ENCODE measurements at places on chromosomes 11 and 22.

- no peak for DNase-seq
Measured at GRCh38 chr11:58525037-58525614, 17.2 kb upstream of the OR5B21 start.

GRCh38 chr11:126194121-126194543 is 17.3 kb downstream of the RPUSD4 start:
- DNase-seq = no peak

DNA sequence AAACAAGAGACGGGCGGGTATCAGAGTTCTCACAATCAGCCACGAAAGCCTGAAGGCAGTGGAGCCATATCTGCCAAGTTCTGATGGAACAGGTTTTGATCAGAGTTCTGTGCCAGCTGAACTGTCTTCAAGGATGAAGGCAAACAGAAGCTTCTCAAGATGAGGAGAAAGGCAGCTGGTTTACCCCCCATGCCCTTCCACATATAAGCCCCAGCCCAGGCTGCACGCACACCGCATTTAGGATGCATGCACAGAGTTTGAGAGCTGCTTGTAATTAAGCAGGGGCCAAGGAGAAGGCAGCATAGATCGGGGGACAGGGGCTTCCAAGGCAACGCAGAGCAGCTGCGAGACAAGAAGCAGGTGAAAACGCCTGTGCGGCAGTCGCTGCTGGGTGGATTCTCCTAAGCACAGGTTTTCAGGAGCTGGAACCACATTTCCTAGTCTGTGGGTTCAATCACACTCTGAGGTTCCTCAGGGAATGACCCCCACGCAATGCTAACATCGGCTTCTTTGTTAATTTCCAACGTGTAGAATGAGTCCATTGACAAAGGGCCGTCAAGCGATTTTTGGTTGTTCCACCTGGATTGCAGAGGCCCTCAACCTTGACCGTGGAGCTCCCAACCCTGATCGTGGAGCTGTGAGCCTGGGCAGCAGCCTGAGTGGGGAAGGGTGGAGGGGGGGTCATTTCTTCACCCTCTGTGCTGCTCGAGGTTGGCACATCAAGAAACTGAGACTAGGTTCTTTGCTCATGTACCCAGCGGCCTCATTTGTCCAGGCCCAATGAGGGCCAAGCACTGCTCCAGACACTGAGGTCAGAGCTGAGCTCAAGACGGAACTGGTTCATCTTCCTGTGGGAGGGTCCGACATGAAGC is 81.7 kb upstream of the SHISAL1 start:
- DNase-seq = no peak

GRCh38 chr22:36021606-36022153 is 6.9 kb downstream of the RBFOX2 start:
- DNase-seq = no peak

DNA sequence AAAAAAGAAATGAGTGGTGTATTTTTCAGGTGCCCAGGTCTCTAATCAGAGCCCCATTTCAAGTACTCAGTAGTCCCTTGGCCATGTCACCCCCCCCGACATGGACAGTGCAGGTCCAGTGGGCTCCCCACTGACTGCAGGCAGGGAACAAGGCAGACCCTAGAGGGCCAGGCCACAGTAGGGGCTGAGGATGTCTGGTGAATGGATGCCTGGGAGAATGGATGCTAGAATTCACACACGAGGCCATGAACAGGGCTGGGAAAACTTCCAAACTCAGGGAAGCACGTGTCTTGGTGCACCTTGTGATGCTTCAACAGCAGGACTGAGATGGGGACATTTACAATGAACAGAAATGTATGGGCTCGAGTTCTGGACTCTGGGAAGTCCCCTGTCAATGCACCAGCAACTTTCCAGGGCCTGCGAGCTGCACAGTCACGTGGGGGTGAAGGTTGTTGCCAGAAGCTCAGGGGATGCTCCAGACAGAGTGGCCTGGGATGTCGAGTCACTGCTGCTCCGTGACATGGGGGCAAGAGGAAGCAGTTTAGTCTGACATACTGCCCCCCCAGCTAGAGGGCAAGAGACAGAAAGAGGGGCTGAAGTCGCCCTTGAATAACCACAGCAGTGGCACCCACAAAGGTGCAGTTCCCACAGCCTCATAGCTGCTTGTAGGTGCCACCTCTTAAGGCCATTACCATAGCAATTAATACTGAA is 3.1 kb downstream of the APOBEC3G start:
- DNase-seq = no peak

GRCh38 chr11:34218067-34218466 is 112.6 kb downstream of the NAT10 start:
- DNase-seq = no peak

DNA sequence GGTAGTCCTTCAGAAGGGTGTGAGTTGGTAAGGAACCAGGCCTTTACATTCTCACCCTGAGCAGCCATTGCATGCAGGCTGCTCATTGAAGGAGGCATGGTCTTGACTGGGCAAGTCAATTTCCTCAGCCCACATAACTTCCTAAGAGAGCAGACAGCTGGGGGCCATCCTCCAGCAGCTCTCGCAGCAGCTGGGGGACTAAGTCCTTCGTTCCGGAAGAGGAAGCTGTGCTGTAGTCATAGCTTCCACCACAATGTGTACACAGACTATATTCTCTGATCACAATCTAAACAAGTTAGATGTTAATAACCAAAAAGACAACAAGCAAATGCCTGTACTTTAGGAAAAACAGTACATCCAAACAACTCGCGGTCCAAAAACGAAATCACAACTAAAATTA is 30.1 kb upstream of the MPPED1 start:
- DNase-seq = no peak

DNA sequence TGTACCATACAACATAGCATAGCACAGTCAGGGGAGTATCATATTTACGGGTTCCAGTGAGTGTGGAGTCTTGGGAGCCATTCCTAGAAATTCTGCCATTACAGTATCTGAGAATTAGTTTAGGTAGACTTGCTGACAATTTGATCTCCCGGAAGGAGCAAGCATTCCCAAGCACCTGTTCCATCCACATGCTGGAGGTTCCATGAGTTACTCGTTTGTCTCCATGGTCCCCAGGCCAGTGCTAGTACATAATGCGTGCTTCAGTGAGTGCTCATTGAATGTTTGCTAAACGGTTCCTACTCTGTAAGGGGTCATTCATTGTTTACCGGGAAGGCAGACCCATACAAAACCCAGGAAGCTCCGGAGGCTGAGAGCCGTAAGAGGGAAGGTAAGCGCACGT is 27.4 kb upstream of the MYOD1 start:
- DNase-seq = no peak

- no peak for DNase-seq
Measured at GRCh38 chr22:32951807-32952153, 106.4 kb downstream of the SYN3 start.

DNA sequence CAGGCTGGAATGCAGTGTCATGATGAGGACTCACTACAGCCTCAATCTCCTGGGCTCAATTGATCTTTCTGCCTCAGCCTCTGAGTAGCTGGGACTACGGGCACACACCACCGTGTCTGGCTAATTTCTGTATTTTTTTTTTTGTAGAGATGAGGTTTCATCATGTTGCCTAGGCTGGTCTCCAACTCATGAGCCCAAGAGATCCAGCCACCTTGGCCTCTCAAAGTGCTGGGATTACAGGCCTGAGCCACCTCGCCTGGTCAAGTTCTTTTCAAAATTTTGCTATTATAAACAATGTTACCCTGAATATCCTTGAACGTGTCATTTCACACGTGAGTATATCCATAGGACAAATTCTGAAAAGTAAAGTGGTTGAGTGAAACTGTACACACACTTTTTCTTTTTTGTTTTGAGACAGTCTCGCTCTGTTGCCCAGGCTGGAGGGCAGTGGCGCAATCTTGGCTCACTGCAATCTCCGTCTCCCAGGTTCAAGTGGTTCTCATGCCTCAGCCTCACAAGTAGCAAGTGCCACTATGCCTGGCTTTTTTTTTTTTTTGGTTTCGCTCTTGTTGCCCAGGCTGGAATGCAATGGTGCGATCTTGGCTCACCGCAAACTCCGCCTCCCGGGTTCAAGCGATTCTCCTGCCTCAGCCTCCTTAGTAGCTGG is 21.6 kb upstream of the EP300 start:
- no peak for DNase-seq

DNA sequence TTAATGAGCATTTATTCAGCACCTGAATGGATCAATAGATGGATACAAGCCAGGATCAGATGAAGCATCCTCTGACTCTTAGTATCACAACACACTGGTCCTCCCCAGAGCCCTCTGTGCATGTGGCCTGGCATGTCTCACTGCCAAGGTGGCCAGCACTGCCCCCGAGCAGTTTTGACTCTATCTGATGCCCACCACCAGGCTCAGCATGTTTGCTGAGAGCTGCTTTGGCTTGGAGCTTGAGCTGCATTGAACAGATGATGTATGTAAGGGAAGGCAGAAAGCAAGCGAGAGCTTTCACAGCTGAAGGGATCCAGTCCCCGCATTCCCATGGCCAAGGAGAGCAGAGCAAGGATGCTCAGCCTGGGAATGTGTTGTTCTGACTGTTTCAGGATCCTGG is 320.3 kb downstream of the BUD13 start:
- no peak for DNase-seq

DNA sequence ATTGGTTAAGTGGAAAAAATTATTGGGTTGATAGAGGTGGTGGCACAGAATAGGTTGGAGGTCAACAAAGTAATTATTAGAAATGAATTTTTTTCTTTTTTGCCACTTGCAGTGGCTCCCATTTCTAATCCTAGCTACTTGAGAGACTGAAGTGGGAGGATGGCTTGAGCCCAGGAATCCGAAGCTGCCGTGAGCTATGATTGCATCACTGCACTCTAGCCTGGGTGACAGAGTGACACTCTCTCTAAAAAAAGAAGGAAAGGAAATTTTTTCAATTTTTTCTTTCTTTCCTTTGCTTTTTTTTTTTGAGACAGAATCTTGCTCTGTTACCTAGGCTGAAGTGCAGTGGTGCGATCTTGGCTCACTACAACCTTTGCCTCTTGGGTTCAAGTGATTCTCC is 2.2 kb upstream of the BCO2 start:
- DNase-seq = no peak

- no peak for DNase-seq
Measured at GRCh38 chr11:69166218-69167115, 10.7 kb downstream of the SMIM38 start.

DNA sequence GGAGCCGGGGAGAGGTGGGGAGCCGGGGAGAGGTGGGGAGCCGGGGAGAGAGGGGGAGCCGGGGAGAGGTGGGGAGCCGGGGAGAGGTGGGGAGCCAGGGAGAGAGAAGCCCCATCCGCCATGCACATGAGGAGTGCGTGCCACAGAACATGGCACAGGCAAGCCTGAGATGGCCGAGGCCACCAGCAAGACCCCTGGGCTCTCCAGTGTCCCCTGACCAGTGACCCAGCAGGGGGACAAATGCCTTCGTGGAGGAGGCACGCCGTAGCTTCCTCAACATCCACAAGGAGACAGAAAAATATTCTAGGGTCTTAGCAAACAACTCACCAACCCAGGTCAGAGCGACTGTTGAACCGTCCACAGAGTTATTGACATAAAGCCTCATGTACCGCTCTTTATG is 618.8 kb downstream of the TBC1D22A start:
- DNase-seq = no peak

DNA sequence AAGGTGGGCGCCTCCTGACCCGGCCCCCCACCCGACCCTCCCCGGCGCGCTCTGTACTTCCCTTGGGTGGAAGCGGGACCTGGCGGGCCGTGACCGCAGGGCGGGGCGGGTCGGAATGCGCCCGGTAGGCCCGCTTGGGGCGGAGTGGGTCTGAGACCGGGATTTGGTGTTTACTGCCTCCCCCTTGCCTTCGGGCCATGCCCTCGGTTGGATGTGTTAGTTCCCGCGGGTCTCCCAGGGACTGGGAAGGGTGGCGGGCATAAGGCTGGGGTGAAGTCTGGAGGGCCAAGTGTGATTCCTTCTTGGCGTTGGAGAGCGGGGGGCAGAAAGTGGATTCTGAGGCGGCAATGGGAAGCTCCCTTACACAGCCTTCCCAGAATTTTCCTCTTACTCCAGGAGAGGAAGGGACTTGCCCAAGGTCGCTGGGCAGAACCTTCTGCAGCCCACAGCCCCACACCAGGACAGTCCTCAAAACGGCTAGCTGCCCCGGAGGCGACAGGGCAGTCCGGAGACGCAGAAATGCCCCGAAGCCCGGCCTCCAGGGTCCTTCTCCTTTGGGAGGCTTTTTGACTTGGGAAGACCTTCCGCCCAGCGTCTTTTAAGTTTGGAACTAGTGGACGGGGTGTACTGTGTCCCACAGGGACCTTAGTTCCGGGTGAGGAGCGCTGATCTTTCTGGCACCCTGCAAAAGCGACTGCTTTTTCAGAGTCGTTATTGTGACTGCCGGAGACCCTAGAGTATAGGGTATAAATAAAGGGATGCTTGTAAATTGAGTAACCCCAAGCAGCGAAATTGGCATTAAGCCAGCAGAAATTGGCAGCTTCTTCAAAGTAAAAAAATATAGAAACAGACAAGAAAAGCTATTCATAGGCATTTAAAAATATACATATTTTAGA is 647 bp downstream of the SWAP70 start:
- DNase-seq = peak; percentile 3

DNA sequence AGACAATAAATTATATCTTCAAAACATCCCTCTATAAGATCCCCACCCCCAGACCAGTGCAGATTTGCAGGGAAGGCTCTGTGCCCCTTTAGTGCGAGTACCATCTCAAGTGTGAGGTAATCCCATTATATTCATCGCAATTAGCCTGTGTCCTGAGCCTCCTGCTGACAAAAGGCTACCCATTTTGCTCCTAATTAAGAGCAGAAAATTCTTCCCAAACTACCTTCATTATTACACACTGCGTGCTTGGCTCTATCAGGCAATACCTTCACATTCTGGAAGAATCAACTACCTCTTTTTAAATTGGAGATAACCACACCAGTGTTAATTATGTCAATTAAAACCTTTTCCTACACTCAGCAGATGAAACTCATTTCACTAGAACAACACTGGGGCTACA is 1133.4 kb upstream of the CCDC90B start:
- no peak for DNase-seq

DNA sequence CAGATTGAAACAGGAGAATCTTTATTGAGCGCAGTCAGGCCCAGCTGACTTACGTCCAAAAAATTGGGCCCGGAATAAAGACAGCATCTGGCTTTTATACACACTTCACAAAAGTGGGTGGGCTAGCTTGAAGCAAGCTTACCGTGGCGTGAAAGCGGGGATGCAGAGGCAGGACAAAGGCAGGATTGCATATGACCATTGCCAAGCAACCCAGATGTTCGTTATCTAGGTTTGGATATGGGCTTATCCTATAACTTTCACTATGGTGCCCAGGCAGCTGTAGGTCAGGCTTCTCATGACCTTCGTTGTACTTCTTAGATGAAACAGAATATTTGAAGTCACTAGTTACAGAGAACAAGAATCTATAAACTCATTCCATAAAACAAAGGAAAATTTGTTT is 1575.6 kb upstream of the RAG2 start:
- DNase-seq = no peak

Measured in NCI-H1436 treated with DMSO at 0.1 percent for 48 hours (cell line).